ENCODE measurements at places on chromosomes 5 and 9. TPM values are rescaled to one million over a fixed set of nuclear protein-coding genes. Genes with fewer than 3 reads are reported as not detected.
A peak's percentile ranks its signal among the peaks of the same experiment; 100 is the strongest.

- no peaks in the 10 kb centered on the region for H3K27me3 ChIP-seq
- no peak overlapping the region for H3K4me3 ChIP-seq
- no peak for DNase-seq
- no peaks in the 10 kb centered on the region for H3K4me1 ChIP-seq
- no peak overlapping the region for H3K27ac ChIP-seq
- H3K36me3 ChIP-seq = no peaks in the 10 kb centered on the region
Measured at GRCh38 chr9:34386656-34387055, 10.0 kb upstream of the MYORG start.

DNA sequence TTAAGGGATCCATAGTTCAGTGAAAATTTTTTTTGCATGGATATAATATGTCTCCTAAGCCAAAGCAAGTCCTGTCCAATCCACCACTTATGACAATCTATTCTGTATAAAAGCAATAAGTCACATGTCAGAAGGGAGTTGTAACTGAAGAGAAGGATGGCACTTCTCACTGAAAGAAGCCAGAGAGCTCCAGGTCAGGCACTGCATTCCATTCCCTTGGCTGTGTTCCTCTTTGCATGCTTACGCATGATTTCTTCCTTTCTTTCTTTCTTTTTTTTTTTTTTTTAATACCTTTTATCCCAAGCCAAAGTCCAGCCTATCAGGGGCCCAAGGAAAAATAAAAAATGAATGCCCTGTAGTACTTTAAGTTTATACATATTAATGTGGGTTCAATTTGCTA lies 39.8 kb downstream of the MAMDC2 start:
- H3K27ac ChIP-seq = no peak overlapping the region
- no peak overlapping the region for H3K4me3 ChIP-seq
- H3K4me1 ChIP-seq = no peaks in the 10 kb centered on the region
- no peaks in the 10 kb centered on the region for H3K36me3 ChIP-seq
- DNase-seq = no peak

DNA sequence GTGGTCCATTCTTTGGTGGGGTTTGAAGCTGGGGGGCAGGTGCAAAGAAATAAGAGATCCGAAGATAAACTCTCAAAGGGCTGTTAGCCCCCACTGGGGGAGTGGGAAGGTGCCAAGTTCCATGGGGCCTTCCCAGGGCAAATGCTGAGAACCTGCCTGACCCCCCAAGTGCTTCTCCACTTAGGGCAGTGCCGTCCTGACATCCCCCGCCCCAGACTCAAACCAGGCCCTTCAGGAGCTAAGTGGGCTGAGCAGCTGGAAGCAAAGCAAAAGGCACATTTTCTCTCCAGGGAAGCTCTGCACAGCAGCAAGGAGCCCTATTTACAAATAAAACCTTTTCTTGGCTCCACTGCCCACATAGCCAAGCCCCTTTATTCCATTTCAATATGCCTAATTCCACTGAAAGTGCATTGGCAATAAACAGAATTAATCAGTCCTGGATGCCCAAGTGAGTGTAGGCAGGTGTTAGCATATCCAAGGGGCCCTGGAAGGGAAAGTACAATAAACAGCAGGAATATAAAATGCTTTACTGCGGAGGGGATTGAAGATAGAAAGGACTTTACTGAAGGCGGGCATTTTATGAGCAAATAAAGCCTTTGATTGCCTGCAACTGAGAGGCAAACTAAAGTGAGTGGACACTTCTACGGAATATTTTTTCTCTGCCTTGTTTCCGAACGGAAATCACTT lies 44.6 kb downstream of the WHRN start:
- DNase-seq = no peak
- H3K36me3 ChIP-seq = no peaks in the 10 kb centered on the region
- H3K4me3 ChIP-seq = no peak overlapping the region
- no peaks in the 10 kb centered on the region for H3K27me3 ChIP-seq
- H3K4me1 ChIP-seq = no peaks in the 10 kb centered on the region

DNA sequence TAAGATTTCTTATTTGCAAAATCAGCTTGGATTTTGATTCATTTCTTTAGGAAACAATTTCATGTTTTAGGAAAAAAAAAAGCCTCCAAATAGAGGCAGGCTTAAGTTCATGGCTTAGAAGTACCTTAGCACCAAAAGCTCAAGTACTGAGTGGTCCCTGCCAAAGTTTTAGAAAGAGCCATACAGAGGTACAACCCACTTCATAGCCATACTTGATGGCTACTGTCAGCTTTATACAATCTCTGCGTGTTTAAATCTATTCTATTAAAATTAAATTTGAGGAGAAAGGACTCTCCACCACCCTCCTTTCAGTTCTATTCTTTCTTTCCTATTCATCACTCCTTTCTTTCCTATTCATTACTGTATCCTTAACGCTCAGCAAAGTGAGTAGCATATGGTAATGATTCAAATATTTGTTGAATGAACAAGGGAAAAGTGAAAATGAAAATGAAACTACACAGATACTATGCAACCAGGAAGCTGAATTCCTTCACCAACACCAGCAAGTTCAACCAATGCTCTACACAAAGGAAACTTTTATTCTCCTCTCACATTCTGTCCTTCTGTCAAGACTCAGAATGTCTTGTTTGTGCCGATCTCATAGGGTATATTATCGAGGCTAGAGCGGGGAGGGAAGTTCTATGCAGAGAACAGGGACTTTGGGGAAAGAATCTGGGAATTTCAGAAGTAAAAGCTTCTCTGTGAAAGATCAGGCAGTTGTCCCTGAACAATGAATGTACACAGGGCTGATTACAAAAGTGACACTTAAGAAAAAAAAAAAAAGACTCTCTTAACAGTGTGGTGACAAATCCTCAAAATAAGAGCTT lies 138.6 kb upstream of the SPEF2 start:
- no peaks in the 10 kb centered on the region for H3K36me3 ChIP-seq
- no peaks in the 10 kb centered on the region for H3K27me3 ChIP-seq
- no peaks in the 10 kb centered on the region for H3K4me1 ChIP-seq
- H3K4me3 ChIP-seq = peak overlapping the region; percentile 23
- DNase-seq = peak; percentile 45
- peak overlapping the region; percentile 43 for H3K27ac ChIP-seq

DNA sequence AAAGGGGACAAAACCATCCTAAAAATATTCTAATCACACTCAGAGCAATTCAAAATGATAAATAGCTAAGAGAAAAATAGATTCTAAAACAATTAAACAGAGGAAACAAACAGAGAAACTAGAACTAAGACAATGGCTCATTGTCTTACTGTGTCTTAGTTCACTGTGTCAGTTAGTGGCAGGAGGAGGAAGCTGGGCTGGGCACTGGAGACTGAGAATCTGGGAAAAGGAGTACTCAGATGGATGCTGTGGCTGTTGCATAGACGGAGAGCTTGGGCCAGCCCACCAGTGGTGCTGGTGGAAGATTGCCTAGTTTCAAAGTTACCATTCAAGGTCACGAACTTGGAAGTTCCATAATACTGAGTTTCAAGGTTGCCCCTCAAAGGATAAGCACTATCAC lies 94.7 kb upstream of the IFNK start:
- no peaks in the 10 kb centered on the region for H3K36me3 ChIP-seq
- H3K27ac ChIP-seq = no peak overlapping the region
- H3K4me1 ChIP-seq = no peaks in the 10 kb centered on the region
- no peaks in the 10 kb centered on the region for H3K27me3 ChIP-seq
- no peak for DNase-seq

DNA sequence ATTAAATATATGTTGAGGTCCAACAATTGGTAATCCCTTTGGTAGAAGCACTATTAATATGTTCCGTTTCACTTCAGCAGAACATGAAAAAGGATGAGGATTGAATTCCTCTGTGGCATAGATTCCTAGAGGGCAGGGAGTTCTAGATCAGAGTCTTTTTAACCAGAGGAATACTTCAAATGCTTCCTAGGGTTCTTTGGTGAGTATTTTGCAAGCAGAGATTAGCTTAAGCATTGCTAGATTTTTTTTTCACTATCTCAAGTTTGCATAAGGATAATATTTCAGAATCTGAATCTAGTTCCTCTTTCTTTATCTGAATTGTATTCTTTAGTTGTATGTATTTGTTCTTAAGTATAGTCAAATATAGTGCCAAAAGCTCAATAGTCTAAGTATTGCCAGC lies 116.6 kb upstream of the ADAMTSL1 start:
- no peaks in the 10 kb centered on the region for H3K4me1 ChIP-seq
- no peak for DNase-seq
- no peaks in the 10 kb centered on the region for H3K27me3 ChIP-seq
- H3K4me3 ChIP-seq = no peak overlapping the region

- DNase-seq = no peak
- no peaks in the 10 kb centered on the region for H3K4me1 ChIP-seq
- H3K36me3 ChIP-seq = no peaks in the 10 kb centered on the region
- H3K4me3 ChIP-seq = no peak overlapping the region
- H3K27ac ChIP-seq = no peak overlapping the region
Measured at GRCh38 chr5:155575861-155576260, 562.3 kb downstream of the KIF4B start.

GRCh38 chr5:15014809-15015208 lies 143.2 kb upstream of the ANKH start:
- DNase-seq = no peak
- H3K36me3 ChIP-seq = no peaks in the 10 kb centered on the region
- H3K27ac ChIP-seq = no peak overlapping the region

- no peaks in the 10 kb centered on the region for H3K36me3 ChIP-seq
- no peak for DNase-seq
- H3K27ac ChIP-seq = no peak within 1 kb of the TSS
- H3K4me3 ChIP-seq = no peak within 1 kb of the TSS
- no peaks in the 10 kb centered on the region for H3K4me1 ChIP-seq
Measured at GRCh38 chr5:141172381-141173204, at the start of gene PCDHB7. Gene PCDHB7 (plus strand): TSS chr5:141172644. CDS start chr5:141172836, 192 bp downstream.

GRCh38 chr9:91419222-91420191 lies 4.1 kb downstream of the NFIL3 start:
- peaks cover 25% of the 10 kb centered on the region for H3K4me1 ChIP-seq
- no peak overlapping the region for H3K27ac ChIP-seq

DNA sequence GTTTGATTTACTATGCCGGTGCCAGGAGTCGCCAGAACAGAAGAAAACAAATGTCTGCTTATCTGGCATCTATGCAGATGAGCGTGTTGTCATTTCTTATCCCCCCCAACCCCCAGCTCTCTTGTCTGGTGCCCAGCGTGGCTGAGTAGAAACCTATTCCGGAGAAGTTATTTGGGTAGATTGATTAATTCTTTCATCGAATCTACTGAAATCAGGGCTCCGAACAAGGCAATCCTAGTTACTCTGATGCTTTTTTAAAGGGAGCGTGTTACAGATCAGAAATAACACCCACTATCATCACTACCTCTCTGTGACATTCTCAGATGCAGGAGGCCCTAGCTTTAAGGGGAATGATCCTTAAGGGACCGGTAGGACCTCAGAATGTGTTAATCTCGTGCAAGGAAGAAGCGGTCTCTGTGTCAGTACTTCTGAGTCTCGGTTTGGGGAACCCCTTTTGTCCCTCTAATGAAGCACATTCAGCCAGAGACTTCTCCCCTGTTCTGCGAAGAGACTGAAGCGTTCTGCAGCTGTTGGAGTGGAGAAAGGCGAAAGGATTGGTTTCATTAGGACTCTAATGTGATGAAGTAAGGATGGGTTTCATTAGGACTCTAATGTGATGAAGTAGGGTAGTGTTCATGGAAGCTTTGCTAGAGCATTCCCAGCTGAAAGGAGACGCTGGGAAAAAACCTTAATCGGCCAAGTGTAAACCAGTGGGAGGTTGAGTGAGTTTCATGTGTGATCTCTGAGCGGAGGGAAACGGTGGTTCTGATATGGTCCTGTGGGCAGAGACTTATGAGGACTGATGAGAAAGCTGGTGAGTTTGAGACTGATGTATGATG lies 1.5 kb downstream of the PIP5K1B start:
- DNase-seq = no peak
- H3K4me1 ChIP-seq = peaks cover 6% of the 10 kb centered on the region
- no peak overlapping the region for H3K27ac ChIP-seq
- no peak overlapping the region for H3K4me3 ChIP-seq
- no peaks in the 10 kb centered on the region for H3K36me3 ChIP-seq

GRCh38 chr5:28488752-28489151 lies 1450.4 kb upstream of the CDH9 start:
- no peaks in the 10 kb centered on the region for H3K4me1 ChIP-seq
- no peak for DNase-seq

- H3K27me3 ChIP-seq = no peaks in the 10 kb centered on the region
- H3K27ac ChIP-seq = no peak overlapping the region
- no peak overlapping the region for H3K4me3 ChIP-seq
- peaks cover 23% of the 10 kb centered on the region for H3K36me3 ChIP-seq
Measured at GRCh38 chr5:448061-448765, 5.2 kb downstream of the EXOC3 start.

DNA sequence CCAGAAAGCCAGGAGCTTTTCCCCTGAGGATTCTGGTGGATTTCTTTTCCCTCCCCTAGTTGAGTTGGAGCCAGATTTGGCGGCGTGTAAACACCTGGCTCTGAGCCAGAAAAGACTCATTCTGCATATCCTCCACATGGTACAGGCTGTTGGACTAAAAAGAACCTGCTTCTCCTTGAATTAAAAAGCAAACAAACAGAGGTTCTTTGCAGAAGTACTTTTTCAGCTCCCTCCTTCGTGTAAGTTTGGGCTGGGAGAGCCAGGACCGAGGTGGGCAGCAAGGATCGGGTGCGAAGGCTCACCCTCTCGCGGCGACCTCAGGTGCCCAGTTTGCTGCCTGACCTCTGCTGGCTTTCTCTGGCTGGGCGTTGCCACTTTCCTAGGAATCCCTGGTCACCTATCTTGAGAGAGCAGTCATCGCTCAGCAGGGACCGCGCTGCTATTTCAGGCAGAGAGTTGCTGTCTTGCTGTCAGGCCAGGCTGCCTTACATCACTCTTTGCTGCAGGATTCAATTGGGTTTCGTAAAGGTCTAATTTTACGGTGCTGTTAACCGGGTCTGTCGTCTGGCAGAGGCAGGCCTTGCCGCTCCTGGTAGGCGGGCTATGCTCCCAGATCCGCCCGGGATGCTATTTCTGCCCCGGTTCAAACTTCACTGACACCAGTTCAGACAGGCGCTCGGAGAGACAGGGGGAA lies 3.2 kb downstream of the PAPPA start:
- no peak overlapping the region for H3K27ac ChIP-seq
- H3K4me3 ChIP-seq = no peak overlapping the region

- no peak overlapping the region for H3K27ac ChIP-seq
- DNase-seq = no peak
- no peak overlapping the region for H3K4me3 ChIP-seq
- no peaks in the 10 kb centered on the region for H3K36me3 ChIP-seq
- H3K27me3 ChIP-seq = no peaks in the 10 kb centered on the region
Measured at GRCh38 chr5:15103130-15103529, 231.6 kb upstream of the ANKH start.

DNA sequence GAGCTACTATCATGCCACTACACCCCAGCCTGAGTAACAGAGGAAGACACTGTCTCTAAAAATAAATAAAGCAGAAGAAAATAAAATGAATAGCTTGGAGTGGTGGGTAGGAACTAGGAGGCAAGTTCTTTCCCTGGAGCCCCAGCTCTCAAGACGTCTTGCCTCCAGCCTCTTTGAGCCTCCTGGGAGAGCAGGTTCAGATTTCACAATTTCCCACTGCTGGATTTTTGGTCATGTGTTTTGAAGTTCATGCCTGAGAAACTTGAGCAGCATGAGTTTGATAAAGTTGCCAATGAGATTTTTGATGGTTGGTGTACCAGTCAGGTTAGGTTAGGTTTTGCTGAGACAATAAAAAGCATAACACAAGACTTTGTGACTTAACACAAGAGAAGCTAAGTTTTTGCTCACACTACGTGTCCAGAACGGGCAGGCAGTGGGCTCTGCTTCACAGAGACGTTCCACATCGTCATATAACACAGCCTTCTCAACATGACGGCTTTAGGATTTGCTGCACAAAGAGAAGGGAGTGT lies 4.1 kb upstream of the CCDC69 start:
- no peaks in the 10 kb centered on the region for H3K36me3 ChIP-seq
- peaks cover 20% of the 10 kb centered on the region for H3K4me1 ChIP-seq
- H3K27me3 ChIP-seq = no peaks in the 10 kb centered on the region
- no peak overlapping the region for H3K27ac ChIP-seq

GRCh38 chr5:53783624-53784228 lies 223.3 kb downstream of the NDUFS4 start:
- no peak overlapping the region for H3K27ac ChIP-seq
- H3K4me3 ChIP-seq = no peak overlapping the region
- H3K4me1 ChIP-seq = no peaks in the 10 kb centered on the region

TMEM8B gene
- total RNA-seq = 11.6 TPM

Measured in naive thymus-derived CD4-positive, alpha-beta T cell (primary cell).